ENCODE measurements at places on chromosomes 12 and 14.

GRCh38 chr12:11771356-11771755 lies 121.9 kb downstream of the ETV6 start:
- peak; percentile 63 for DNase-seq

GRCh38 chr14:54680651-54681050 lies 113.7 kb downstream of the SAMD4A start:
- DNase-seq: no peak

- DNase-seq: no peak
Measured at GRCh38 chr14:56202256-56202655, 84.0 kb downstream of the PELI2 start.

GRCh38 chr14:89175881-89176799 lies 240.9 kb downstream of the FOXN3 start:
- DNase-seq: no peak

All from amniotic epithelial cell (primary cell).